Activated CD4-positive, alpha-beta T cell treated with anti-CD3 and anti-CD28 coated beads, Interleukin-2, Interleukin-6, amounts not matched to agents 100 ng/mL and 50 ng/mL, durations not matched to agents 16 hours and 8 hours (primary cell): ENCODE measurements at places on chromosomes 13 and 19.

DNA sequence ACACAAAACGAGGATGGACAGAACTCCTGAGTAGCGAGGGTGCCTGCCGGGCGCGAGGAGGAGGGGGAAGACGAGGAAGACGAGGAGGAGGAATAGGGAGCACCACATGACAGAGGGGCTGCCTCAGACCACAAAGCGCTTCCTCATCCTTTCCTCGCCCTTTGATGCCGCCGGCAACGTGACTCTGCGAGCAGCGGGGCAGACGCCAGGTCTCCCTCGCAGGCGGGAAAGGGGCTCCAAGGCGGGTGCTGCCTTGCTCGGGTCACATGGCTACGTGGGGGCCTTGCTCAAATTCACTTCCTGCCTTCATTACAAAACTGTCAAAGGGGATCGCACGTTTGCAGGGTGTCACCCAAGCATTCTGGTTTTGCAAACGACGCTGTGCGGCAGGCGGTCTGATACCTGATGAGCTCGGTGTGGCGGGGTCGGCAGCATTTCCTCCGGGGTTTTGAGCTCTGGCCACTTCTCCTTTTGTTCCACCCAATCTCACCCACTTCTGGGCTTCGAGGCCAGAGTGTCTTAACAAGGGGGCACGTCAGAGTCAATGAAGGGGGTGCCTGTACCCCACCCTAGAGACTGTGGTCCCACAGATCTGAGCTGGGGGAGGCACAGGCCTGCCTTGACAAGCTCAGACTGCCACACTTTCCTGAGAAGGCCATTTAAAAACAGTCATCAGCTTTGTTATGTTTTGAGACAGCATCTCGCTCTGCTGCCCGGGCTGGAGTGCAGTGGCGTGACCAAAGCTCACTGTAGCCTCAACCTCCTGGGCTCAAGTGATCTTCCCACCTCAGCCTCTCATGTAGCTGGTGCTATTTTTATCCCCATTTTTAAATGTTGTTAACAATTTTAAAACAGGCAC, 14.9 kb downstream of the MAP2K2 start:
- peak; percentile 52 for DNase-seq

DNA sequence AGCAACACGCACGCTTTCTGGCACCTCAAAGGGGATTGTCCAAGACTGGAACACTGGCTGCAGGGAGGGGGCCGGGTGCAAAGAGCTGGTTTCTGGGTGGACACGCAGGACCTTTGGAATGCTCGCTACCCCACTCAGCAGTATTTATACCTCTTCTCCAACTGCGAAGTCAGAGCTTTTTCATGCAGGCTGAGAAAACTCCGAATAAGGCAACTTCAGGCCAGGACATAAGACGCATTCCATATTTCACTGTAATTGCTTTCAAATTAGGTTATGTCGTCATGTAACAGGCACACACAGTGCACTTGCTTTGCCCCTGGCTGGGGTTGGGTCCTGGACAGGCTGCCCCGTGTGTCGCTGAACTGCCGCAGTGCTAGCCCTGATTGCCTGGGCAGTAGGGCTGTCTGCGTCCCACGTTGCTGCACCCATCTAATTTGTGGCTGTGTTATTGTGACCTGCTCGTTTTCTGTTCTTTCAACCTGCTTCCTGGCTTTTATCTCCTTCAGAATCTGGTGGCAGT, 44.5 kb downstream of the ACTN4 start:
- DNase-seq: no peak

GRCh38 chr13:67369895-67370660, 139.9 kb upstream of the PCDH9 start:
- no peak for DNase-seq

DNA sequence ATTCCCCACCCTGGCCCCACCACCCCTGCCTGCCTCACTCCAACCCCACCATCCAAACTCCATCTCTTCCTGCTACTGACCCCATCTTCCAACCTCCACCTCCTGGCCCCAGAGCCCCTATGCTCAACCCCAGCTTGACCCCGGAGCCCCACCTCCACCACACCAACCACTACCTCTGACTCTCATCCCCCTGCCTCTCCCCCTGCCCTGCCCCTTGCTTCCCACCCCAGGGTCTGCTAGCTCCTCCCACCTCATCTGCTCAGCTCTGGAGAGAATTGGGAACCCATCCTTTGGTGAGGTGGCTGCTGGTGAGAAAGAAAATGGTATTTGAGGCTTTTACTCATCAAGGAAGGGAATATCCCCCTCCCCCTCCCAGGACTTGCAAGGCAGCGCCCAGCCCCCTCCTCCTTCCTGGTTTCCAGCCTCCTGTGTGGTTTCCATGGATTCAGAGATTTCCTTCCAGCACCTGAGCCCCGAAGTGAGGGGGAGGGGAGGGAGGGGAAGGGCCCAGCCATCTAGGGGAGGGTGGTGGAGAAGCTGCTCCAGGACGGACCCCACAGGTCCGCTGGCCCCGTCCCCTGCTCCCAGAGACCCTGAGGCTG, 11.4 kb upstream of the PEPD start:
- no peak for DNase-seq

- no peak for DNase-seq
These were observed 806.1 kb upstream of the ARGLU1 start for GRCh38 chr13:107374038-107374437.

DNA sequence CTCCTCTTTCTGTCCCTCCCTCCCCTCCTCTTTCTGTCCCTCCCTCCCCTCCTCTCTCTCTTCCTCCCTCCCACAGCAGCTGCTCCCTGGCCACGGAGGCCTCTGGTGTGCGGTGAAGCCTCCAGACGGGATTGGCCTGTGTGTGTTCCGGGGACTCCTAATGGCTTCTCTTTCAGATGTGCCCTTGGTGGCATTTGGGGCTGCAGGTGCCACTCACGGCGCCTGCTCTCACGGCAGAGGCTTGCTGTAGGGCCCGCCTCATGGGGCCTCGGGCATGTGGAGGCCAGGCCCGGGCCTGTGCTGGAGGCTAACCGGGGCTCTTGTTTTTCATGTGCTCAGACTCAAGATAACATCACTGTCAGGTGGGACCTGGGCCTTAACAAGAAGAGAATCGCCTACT, 20.9 kb downstream of the UPF1 start:
- DNase-seq: no peak

DNA sequence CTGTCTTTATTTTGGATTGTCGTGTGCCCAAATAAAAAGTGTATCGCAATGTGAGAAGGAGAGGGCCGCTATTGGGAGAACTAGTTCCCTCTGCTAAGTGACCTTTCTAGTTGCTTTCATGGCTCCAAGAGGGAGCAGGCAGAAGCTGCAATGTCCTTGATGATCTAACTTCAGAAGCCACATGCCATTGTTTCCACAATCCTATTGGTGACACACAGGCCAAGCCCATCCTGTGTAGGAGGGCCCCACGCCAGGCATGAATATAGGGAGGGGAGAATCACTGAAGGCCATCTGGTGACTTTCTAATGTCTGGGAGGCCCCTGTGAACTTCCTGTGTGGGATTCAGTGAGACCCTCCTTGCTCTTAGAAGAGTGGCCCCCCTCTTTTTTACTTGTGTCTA, 47.8 kb upstream of the KPNA3 start:
- no peak for DNase-seq

DNA sequence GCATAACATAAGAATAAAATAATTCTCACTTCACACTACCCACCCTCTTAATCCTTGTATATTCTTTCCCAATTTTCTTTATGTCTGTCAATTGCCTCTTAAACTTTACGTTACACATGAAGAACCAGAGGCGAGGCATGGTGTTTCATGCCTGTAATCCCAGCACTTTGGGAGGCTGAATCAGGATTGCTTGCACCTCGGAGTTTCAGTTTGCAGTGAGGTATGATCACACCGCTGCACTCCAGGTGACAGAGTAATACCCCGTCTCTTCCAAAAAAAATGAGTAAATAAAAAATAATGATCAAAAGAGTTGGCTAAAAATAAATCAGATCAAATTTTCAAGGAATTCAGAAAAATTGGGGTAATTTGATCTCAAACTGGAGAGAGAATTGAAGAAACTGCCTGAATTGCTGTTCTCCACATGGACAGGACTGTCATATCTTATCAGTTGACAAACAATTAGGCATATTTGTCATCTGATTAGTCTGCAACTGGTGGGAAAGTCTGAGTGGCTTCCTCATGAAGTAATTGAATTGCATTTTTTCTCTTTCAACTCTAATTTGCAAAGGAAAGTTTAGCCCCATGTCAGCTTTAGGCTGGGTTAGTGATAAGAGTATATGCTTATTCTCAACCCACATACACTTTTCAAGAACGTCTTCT, 302.9 kb downstream of the ITGBL1 start:
- DNase-seq: no peak

- DNase-seq: no peak
These were observed 165.5 kb upstream of the KLF12 start for GRCh38 chr13:74299721-74300120.

GRCh38 chr19:38194061-38194701, 29.8 kb downstream of the DPF1 start:
- DNase-seq: no peak

- peak; percentile 80 for DNase-seq
These were observed at the start of gene MIDN for GRCh38 chr19:1248139-1248785. Gene MIDN (plus strand): TSS chr19:1248583. CDS start chr19:1250297, 1,714 bp downstream.
